ENCODE measurements at places on chromosomes 11 and 22.

DNA sequence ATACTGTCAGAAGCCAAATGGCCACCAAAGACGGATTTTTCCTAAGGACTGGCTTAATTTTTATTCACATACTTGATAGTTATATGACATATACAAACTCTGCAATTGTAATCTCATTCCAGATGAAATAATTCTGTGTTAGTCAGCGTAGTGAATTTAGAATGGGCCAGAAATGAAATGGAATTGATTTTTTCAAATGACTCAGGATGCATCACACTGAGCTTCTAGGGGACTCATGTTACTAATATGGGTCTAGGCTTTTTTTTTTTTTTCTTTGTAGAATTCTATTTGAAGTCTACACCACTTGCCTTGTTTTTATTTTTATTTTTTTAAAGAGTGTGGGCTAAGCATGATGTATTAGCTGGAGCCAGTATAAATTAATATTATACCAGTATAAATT, 62.7 kb downstream of the SPECC1L start:
- no peak for DNase-seq

DNA sequence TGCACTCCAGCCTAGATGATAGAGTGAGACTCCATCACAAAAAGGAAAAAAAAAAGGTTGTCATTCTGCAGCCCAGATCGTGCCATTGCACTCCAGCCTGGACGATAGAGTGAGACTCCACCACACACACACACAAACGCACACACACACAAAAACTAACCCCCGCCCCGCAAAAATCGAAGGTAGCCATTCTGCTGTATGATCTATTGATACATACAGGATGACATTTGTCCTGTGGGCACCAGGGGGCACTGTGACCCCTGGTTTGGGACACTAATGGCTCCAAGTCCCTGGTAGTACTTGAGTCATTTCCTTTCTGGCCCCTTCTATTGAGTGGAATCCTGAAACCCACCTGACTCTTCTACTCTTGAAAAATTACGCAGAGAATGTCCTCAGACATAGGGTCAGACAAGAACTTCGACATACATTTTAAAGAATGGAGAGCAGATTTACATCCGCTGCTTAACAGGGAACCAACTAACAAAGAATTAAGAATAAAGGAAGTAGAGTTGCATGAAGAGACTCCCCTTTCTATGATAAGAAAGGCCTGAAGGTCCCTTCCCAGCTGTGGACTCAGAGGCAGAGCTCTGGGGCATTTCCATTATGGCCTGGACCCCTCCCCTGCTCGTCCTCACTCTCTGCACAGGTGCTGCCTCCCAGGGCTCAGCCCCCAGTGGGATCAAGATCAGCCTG, 35.0 kb upstream of the PRAME start:
- peak; percentile 4 for DNase-seq

DNA sequence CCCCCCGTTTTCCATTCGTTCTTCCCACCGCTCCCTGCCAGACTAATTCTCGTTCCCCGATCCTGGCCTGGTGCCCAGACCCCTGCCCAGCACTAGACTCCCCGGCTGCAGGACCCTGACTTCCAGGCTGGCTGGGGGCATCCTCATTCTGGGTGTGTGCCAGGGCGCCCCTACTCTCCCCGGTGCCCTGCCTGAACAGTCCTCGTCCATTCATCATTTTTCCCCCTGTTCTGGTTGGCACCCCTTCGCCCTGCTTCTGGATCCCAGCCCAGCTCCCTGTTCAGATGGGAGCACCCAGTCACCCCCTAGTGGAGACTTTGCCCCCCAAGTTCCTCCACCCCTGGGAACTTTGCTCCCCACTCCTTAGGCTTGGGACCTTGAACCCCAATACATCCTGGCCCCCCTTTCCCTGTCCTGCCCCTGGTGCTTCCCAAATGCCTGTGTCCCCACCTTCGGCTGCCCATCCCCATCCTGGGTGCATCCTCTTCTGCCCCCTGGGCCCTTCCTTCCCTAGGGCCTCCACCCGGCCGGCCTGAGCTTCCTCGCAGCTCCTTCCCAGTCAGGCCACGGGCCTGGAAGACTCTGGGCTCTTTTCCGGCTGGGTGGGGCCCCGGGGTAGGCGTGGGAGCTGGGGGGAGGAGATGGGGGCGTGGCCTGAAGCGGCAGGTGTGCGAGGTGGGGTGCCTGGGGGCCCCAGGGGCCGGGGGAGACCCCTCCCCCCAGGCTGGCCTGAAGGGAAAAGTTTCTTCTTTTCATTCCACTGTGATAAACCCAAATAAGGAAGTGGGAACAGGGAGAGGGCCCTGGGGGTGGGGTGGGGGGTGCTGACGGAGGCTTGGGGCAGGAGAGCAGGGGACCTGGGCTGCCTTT, 908 bp downstream of the PLCB3 start:
- no peak for DNase-seq

DNA sequence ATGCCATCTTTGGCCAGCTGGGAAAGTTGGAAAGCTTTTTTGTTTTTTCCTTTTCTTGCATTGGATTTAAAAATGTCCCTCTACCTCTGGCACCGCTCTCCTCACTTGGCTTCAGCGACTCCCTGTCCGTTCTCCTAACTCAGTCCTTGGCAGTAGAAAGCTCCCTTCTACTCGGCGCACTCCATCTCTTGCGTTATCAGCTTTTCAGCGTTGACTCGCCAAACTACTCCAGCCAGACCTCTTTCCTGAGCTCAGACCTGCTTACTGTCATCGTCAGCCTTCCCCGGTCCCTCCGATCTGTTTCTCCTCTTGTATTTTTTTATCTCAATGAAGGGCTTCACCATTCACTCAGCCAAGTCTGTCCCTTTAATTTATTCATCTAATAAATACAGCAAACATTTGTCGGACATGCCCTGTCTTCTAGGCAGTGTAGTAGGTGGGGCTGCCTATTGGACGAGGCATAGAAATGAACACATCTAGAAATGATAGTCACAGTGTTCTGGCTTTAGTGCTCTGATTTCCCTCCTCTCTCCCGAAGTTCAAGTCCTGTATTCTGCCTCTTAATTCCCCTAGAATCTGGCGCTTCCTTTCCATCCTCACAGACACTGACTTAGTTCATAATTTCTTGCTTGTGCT, 839 bp downstream of the CEP164 start:
- no peak for DNase-seq

- DNase-seq, result no peak
These were observed 97.2 kb upstream of the FIBIN start for GRCh38 chr11:26896719-26897118.

DNA sequence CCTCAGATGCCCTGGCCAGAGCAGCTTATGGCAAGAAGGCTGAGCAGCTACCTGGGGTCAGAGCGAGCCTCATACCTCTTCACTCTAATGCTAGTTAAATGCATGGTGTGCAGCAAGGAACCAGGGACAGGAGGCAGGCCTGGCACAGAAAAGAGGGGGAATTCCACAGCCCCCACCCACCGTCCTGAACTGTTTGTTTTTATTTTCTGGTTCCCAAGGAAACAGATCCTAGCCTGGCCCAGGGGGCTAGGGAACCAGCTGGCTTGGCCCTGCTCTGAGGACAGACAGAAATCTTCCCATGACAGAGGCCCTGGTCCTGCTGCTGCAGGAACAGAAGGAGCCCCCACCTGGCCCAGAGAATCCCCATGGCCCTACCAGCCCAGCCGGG, 40.4 kb downstream of the SLCO2B1 start:
- no peak for DNase-seq

DNA sequence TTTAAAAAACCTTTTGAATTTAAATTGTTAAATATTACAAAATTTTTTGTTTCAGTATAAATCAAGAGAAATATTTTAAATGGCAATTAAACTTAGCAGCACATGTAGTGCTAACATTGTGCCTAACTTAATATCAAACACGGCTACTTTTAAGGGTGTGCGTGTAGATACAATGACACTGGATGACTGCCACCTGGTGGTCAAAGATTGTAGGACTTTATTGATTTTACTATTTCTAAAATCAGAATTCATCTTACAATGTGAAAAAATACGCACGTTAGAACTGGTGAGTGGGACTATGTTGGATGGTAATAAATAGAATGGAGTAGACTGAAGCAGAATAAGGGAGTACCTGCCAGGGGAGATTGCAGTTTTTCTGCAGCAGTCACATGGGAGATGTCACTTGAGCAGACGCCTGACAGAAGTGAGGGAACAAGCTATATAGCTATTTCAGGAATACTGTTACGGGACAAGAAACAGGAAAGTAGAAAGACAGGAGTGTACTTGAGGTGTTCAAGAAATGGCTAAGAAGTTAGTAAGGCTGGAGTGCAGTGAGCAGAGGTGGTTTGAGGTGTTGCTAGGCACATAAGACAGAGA, 52.9 kb downstream of the UVRAG start:
- peak; percentile 30 for DNase-seq

- DNase-seq, result no peak
These were observed 30.5 kb downstream of the LMO2 start for GRCh38 chr11:33861386-33861785.

Measured in stimulated activated CD8-positive, alpha-beta memory T cell treated with anti-CD3 and anti-CD28 coated beads, Interleukin-15, amount 100 ng/mL, for 1 hour (primary cell).